BE2C (cell line): ENCODE measurements at places on chromosomes 4 and X.

GRCh38 chr4:168633064-168633463 lies 136.2 kb downstream of the PALLD start:
- DNase-seq, result no peak

DNA sequence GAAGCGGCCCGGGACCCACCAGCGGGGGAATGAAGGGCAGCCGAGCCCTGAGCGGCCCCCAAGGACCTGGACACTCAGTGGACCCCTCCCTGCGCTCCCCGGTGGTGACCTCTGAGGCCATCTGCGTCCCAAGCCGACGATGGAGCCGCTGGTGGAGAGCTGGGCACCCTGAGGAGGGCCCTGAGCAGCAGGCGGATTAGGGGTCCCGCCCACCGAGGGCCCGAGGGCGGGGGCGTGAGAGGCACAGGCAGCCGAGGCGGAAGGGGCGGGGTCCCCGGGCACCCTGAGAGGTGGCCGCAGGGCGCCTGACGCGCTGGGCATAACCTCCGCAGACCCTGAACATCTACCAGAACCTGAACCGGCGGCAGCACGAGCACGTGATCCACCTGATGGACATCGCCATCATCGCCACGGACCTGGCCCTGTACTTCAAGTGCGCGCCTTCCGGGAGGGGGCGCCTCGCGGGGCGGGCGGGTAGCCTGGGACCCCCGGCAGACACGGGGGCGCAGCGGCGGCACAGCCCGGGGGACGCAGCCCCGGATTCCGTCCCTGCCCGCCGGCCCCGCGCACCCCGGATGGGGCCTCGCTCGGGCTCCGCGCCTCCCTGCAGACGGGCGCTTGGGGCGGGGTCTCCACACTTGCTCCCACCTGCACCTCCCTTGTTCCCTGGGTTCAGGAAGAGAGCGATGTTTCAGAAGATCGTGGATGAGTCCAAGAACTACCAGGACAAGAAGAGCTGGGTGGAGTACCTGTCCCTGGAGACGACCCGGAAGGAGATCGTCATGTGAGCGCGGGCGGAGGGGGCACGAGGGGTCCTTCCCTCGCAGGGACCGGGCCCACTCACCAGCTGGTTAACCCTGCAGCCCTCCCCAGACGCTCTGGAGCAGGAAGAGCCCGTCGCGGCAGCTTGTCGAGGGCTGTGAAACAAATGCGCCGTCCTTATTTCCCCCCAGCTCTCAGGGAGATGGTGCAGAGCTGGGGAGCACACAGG lies 10.3 kb downstream of the ATP5ME start:
- DNase-seq, result peak; percentile 82

DNA sequence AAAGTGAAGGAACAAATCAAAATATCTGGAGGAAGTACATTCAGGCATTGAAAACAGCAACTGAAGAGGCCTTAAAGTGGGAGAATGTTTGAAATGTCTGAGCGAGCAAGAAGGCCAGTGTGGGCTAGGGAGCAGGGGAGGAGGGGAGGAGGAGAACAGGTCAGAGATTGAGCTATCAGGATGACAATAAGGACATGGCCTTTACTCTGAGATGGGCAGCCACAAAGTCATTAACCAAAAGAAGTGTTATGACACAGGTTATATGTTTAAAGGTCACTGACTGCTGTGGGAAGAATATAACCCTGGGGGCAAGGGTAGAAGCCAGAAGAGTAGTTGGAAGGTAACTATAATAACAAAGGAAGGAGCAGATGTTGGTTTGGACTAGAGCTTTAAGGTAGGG lies 315.4 kb downstream of the INPP4B start:
- no peak for DNase-seq

DNA sequence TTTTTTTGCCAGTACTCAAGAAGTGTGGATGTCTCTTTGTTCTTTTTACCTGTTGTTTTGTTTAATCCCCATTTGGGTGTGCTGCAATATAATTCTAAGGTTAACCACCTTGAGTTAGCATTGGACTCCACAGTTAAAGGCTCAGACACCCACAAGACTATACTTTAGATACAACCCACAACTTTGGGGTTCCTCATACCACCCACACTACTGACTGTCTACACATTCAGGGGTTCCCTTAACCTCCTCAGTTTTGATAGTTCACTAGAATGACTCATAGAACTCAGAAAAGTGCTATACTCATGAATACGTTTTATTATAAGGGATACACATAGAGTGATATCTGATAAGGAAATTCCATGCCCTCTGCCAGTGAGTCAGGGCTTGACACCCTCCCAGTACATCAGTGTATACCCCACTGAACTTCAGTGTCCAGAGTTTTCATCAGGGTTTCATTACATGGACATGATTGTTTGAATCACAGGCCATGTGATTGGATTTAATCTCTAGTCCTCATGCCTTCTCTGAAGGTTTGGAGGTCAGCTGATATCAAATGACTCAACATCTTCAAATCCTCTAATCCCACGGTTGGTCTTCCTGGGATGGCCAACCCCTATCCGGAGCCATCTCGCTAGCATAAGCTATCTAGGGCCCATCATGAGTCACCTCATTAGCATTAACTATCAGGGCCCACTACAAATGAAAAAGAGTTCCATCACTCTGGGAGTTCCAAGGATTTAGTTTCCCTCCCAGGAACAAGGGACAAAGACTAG lies 357.7 kb upstream of the EMCN start:
- DNase-seq, result no peak

GRCh38 chrX:46325312-46325877 lies 219.8 kb downstream of the ZNF674 start:
- DNase-seq, result no peak

GRCh38 chr4:14434483-14434882 lies 567.8 kb upstream of the CPEB2 start:
- no peak for DNase-seq

GRCh38 chr4:56791316-56791715 lies 30.2 kb downstream of the SPINK2 start:
- DNase-seq, result no peak

DNA sequence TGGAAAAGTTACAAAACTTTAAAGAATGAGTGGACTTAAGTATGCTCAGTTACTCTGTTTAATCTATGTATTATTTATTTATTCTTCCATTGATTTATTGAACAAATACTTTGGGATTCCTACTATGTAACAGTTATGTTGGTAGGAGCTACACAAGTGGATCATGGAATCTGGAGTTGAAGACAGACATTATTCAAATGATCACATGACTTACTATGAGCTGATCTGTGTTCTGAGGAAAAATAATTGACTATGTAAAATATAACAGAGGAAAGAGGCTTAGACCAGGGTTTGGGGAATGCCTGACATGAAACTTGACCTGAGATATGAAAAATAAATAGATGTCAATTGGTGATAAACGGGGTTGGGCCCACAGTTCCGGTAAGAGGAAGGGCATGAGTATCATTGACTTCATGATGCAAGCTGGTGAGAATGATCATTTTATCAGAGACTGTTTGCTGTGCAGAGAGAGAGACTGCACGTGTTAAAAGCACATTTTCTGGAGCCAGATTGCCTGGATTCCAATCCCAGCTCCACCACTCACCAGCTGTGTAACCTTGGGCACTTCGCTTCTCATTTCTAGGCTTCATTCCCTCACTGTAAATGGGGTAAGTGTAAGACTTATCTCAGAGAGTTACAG lies 179.0 kb downstream of the SPCS3 start:
- DNase-seq, result no peak

DNA sequence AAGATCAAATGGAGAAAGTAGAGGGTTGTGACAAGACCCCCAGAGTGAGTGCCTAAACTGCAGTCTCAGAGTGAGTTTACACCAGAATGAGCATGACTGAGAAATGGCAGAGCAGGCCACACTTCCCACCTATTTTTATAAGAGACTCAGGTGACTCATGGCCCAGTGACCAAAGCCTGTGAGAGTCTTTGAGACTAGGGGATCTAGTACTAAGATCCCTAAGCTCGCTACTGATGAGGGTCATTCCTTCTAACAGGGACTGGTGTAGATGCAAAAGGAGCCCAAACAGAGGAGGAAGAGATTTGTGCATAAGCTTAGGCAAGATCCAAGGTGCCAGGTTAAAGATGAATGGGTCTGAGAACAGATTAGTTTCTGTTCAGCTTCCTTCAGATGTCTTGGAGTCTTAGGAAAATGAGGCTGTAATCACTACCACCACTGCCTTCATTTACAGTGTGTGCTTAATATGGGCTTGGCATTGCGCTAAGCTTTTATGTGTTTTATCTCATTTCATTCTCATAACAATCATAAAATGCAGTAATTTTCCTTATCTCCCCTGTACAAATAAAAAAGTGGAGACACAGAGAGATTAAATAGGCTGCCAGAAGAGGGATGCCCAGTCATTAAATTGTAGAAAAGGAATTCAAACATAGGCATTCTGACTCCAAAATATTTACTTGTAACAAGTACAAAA lies 62.8 kb downstream of the RWDD4 start:
- no peak for DNase-seq

- no peak for DNase-seq
These were observed 20.3 kb upstream of the DHX15 start for GRCh38 chr4:24604558-24605214.

- DNase-seq, result peak; percentile 24
These were observed 32.2 kb downstream of the RNF212 start for GRCh38 chr4:1080961-1081688.

- DNase-seq, result no peak
These were observed 428.4 kb downstream of the AFF2 start for GRCh38 chrX:148928811-148929210.

GRCh38 chr4:54169176-54169575 lies 59.9 kb upstream of the PDGFRA start:
- DNase-seq, result no peak

GRCh38 chrX:3154386-3154975 lies 113.2 kb downstream of the ARSF start:
- no peak for DNase-seq

DNA sequence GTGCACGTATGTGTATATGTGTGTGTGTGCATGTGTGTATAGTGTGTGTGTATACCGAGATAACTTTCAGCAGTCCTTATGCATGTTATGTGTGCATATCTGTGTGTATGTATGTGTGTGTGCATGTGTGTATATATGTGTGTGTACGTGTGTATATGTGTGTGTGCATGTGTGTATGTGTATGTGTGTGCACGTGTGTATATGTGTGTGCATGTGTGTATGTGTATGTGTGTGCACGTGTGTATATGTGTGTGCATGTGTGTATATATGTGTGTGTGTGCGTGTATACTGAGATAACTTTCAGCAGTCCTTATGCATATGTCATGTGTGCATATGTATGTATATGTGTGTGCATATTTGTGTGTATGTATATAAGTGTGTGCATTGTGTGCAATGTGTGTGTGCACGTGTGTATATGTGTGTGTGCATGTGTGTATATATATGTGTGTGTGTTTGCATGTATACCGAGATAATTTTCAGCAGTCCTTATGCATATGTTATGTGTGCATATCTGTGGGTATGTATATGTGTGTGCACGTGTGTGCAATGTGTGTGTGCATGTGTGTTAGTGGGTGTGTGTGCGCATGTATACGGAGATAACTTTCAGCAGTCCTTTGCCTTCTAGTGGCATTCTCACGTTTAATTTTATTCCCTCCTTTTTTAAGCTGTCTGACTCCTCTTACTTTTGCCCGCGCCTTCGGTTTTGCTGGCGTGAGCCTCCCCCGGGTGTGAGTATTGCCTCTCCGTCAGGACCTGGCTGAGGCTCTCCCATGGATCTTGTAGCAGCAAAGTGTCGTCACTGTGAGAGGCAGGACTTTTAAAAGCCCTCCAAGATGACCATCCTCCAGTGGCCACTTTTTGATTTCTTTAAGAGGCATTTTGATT lies 99.6 kb upstream of the SHOX start:
- no peak for DNase-seq

GRCh38 chr4:150942539-150942938 lies 72.5 kb downstream of the LRBA start:
- DNase-seq, result no peak

DNA sequence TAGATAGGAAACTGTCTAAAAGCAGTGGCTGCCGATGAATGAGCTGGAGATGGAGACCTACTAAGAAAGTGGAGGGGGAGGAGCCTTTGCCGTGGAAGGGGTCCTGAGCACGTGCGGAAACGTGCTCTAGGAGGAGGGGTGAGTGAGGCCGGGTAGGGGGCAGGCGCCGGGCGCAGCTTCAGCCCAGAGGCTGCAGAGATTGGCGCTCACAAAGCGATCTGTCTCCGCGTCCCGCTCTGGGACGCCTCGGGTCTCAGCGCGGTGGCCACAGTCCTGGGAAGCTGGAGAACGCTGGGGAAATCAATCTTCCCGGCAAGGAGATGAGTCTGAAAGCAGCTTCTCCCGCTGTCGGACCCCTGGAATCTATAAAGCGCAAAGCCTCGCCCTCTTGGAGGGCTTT lies 444 bp upstream of the ARHGAP6 start:
- DNase-seq, result no peak
